GM12878 (cell line): ENCODE measurements at places on chromosomes 5 and 9. TPM values are rescaled to one million over a fixed set of nuclear protein-coding genes. Genes with fewer than 3 reads are reported as not detected.

The WDR55 gene
- 22.7 and 23.1 TPM in 2 replicates for total RNA-seq

The HARS1 gene
- total RNA-seq, result 68.8 and 77.1 TPM in 2 replicates

The STK32A gene
- not detected in 2 replicates for total RNA-seq

The ACTBL2 gene
- not detected in 2 replicates for total RNA-seq

The PNPLA7 gene
- 0.43 and 0.85 TPM in 2 replicates for total RNA-seq

The AK1 gene
- total RNA-seq, result 2.1 and 2.2 TPM in 2 replicates

The SLC45A2 gene
- total RNA-seq, result not detected in 2 replicates

The ANKRD33B gene
- total RNA-seq, result 58.4 and 61.6 TPM in 2 replicates

The FAM78A gene
- total RNA-seq, result 25.1 and 25.4 TPM in 2 replicates

The LCN6 gene
- not detected in 2 replicates for total RNA-seq

The NR2F1-AS1 gene
- total RNA-seq, result 0.19 and 0.62 TPM in 2 replicates
